Inflammatory macrophage (primary cell): ENCODE measurements at places on chromosomes 5 and 9.

GRCh38 chr9:79757881-79758669, 186.3 kb downstream of the TLE4 start:
- no peak for DNase-seq

DNA sequence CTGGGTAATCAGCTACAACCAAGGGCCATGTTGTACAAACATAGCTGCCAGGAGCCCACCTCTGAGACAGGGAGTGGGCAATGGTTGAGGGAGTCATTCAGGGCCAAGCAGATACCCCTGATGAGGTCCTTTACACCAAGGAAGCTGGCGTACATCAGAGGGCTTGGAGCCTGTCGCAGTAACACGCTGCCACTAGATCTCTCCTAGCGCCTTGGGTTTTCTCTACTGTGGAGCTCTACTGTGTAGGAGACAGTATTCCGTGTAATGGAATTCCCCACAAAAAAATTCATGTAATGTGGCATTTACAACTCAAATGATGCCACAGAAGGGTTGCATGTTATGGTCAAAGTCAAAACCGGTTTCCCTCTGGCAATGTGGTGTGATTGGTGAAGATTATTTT, 41.4 kb upstream of the CRB2 start:
- DNase-seq = no peak

GRCh38 chr5:102713682-102714231, 41.3 kb upstream of the PAM start:
- DNase-seq = no peak

- DNase-seq = no peak
Observed at GRCh38 chr5:142474431-142475094, 149.7 kb upstream of the SPRY4 start.

DNA sequence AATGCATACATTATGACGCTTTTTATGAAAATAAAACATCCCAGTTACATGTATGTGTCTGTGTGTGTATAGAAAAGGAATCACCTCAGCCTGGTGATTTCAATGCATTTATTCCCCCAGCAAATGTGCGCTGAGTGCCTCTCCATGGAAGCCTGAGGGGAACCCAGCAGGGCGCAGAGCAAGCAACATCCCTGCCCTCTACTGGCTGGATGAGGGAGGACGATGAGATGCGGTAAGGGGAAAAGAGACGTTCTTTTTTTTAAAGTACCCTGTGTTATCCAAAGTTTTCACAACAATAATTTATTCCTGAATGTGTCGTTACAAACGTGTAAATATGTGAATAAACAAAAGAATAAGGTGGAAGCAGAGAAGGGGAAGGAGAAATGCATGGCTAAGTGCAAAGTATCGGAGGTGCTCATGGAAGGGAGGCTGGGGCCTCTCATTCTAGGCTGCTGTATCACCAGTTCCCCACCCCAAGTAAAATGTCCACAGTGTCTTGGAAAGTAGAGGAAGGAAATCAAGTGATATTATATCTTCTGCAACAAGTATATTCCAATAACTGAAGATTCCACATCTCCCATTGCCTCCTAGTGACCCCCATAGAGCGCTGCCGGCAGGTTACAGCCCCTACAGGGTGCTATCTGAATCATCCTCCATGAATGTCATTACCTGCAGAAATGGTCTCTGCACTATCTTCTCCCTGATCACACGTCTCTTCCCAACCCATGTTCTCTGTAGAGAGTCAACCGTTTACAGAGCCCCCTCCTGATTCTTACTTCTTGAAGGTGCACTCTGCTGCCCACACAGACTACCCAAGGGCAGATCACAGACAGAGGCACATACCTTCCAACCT, 13.0 kb upstream of the ABLIM3 start:
- DNase-seq = peak; percentile 34

- DNase-seq = no peak
Observed at GRCh38 chr5:42668254-42668653, 88.4 kb upstream of the CCDC152 start.

- DNase-seq = no peak
Observed at GRCh38 chr5:137280656-137281055, 218.5 kb downstream of the SPOCK1 start.

- no peak for DNase-seq
Observed at GRCh38 chr5:126948011-126948355, 82.4 kb downstream of the MARCHF3 start.

DNA sequence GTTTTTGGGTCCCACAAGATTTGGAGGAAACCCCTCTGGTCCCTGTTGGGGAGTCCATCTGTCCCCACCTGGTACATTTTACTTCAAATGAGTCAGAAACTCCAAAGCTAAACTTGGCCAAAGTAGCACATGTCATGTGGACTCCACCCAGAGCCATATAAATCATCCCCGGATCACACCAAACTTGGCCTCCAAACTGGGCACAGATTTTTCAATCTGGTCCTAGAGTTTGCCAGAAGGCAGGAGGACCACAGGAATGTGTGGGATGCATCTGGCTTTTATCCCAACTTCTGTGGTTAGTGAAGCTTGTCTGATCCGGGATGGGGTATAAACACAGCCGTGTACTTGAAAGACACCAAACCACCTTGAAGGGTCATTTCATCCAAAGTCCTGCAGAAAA, 66.3 kb downstream of the MAT2B start:
- no peak for DNase-seq

- no peak for DNase-seq
Observed at GRCh38 chr5:93993161-93993560, 251.8 kb upstream of the POU5F2 start.

DNA sequence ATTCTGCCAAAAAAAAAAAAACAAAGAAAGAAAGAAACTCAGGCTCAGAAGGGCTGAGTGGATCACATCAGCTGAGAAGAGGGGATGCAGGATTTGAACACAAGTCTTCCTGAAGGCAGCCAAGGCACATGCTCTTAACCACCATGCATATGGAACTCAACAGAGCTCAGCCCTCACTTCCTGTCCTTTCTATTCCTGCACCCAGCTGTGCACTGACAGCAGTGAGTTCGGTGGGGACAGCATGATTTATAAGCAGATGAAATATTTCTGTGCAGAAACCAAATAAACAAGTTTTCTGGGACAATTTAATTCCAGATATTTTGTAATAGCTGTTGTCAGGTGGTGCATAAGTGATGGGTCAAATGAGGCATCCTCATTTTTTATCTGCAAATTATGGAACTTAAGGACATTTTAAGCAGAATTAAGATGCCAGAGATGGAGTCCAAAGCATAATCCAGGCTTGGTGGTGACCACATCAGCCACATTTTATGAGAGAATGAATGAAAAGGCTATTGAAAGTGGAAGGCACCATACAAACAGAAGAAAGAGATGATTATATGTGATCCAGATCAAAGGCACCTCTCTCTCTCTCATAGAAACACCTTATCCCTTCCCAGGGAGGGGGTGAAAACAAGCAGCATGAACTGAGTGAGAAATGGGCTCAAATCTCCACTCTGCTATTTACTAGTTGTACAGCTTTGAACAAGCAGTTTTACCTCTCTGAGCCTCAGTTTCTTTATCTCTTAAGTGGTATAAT, 303.6 kb upstream of the MSX2 start:
- no peak for DNase-seq

- no peak for DNase-seq
Observed at GRCh38 chr9:79477241-79477840, 94.4 kb upstream of the TLE4 start.
